ENCODE measurements at places on chromosomes 2 and 18. TPM values are rescaled to one million over a fixed set of nuclear protein-coding genes. Genes with fewer than 3 reads are reported as not detected.

DNA sequence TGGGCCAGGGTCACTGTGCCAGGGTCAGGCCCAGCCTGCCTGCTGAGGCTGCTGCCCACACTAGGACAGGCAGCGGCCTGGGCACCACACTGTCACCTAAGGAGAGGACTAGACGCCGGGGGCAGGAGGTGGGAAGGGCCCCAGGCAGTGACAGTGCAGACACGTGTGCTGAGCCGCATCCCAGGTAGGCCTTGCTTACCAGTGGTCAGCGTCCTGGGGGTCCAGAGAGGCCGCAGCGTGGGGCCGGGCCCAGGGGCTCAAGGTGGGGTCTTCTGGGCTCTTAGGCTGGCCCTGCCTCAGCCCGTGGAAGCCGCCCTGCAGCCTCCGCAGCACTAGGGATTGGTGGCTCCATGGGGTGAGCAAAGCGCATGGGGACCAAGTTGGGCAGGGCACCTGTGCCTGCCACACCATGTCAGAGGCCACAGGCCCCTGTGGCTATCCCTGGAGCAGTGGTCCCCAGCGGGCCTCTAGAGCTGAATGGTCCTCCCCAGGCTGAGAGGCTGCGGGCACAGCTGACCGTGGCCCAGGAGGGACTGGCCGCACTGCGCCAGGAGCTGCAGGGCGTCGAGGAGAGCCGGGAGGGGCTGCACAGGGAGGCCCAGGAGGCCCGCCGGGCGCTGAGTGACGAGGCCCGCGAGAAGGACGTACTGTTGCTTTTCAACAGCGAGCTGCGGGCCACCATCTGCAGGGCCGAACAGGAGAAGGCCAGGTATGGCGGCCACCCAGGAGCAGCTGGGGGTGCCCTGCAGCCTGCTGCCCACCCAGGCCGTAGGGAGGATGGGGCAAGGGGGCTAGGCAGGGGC, 35.2 kb upstream of the SNED1 start:
- DNase-seq: no peak

DNA sequence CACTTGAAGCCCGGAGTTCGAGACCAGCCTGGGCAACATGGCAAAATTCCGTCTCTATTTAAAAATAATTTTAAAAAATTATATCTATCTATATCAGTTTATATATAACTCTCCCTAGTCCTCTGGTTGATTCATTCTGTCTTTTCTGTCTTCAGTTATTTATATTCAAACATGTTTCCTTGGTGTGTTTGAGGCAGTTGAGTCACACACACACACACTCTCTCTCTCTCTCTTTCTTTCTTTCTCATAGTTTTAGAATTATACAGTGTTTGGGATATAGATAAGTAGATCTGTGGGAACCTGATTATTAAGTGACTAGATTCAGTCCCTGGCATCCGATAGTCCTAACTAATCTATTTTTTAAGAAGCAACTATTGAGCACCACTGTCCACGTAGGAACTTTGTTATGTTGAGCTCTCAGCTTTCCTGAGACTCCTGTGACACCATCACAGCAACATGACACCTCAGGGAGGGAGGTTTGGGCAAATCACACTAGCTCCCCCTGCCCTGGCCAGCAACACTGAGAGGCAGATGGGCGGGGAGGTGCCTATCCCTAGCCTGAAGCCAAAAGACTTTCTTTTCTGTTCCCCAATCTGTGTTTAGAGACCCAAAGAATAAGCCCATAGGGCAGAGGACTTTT, 482.7 kb downstream of the DLGAP1 start:
- no peak for DNase-seq

GRCh38 chr2:14915983-14916382, 283.5 kb downstream of the LRATD1 start:
- DNase-seq: no peak

The AGXT gene
- 0.39 TPM for total RNA-seq
